ENCODE measurements at places on chromosomes 7 and 10.

DNA sequence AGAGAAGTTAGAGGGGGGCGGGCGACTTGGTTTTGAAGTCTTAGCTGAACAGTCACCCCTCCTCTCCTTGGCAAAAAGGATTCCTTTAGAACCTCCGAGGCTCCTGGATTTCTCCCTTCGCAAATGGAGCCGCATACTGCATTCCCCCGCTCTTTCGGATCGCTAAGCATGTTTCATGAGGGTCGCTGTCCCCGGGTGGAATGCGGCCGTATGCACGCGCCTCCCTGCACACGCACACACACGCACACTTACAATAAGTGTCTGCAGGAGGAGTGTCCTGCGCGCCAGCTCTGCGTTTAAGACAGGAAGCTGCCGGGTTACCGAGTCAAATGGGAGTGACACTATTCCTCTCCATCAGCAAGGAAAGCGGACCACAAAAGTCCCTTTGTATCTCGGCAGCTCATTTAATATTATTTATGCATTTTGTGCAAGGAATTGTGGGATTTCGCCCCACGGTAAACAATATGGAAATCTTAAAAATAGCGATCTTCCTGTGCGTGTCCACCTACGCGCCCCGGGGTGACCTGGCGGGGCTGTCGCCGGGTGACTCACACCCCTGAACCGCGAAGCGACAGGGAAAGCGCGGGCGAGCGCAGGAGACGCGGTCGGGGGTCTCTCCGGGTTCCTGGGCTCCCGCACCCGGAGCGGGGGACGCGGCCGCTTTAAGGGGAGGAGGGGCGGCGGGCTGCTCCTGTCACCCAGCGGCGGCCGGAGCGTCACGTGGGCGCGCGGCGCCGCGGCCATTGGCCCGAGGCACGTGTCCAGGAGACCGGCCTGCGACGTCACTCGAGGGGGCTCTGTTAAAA, 988 bp upstream of the EN2 start:
- no peak for DNase-seq

- DNase-seq: no peak
Observed at GRCh38 chr7:90488220-90488619, 18.8 kb downstream of the PTTG1IP2 start.

DNA sequence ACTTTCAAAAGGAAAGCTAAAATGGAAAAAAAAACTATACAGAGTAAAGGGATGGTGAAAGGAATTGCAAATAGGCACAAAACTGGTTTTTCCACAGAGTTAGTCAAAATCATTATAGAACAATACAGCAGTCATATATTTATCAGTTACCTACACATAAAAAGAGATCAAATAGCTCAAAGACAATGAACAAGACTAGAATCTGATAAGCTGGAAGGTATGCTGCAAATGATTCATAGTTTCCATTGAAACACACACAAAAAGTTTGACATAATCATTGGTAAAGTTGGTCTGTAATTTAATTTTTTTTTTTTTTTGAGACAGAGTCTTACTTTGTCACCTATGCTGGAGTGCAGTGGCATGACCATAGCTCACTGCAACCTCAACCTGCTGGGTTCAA, 92.4 kb upstream of the SGCE start:
- DNase-seq: no peak

- no peak for DNase-seq
Observed at GRCh38 chr7:33793616-33794015, 111.7 kb upstream of the BMPER start.
